Thymus (tissue), 14 donors: ENCODE measurements at places on chromosomes 16 and 17. TPM values are rescaled to one million over a fixed set of nuclear protein-coding genes. Genes with fewer than 3 reads are reported as not detected.

- DNase-seq, result no peak
Measured at GRCh38 chr17:68701046-68701445, 99.9 kb upstream of the FAM20A start.

- DNase-seq, result no peak
Measured at GRCh38 chr17:78654325-78654724, 77.1 kb upstream of the DNAH17 start.

- no peak for DNase-seq
Measured at GRCh38 chr16:87447323-87447722, 45.5 kb downstream of the ZCCHC14 start.

The MT1H gene
- 0.85 TPM for total RNA-seq

GRCh38 chr16:30131869-30132475, 9.0 kb upstream of the MAPK3 start:
- no peak for DNase-seq
